ENCODE measurements at places on chromosomes 1 and 21. TPM values are rescaled to one million over a fixed set of nuclear protein-coding genes. Genes with fewer than 3 reads are reported as not detected.

- no peak overlapping the region for H3K4me3 ChIP-seq
- no peaks in the 10 kb centered on the region for H3K4me1 ChIP-seq
- H3K27me3 ChIP-seq: no peaks in the 10 kb centered on the region
- H3K27ac ChIP-seq: no peak overlapping the region
- DNase-seq: no peak
Observed at GRCh38 chr21:29753216-29753615, 186.6 kb downstream of the GRIK1 start.

DNA sequence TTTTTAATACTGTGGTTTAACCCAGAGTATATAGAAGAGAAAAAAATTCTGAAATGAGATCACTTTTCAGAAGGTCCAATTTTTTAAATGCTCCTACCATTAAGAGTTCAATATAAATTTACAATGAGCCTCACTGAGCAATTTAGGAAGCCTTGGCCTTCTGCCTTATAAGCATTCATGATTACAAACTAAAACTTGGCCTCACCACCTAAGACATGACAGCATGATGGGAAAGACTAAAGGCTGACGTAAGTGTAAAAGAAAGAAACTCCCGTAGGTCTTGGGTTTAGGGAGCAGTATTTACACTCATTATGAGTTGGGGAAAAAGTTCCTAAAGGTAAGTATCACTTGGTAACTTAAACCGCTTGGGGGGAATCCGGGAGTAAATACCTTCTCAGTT, 70.7 kb upstream of the ESRRG start:
- no peak for DNase-seq
- H3K27ac ChIP-seq: no peak overlapping the region
- no peaks in the 10 kb centered on the region for H3K36me3 ChIP-seq
- H3K27me3 ChIP-seq: no peaks in the 10 kb centered on the region
- H3K4me3 ChIP-seq: no peak overlapping the region

GRCh38 chr1:94120570-94120901, 412 bp downstream of the ABCA4 start:
- H3K27ac ChIP-seq: no peak overlapping the region
- no peaks in the 10 kb centered on the region for H3K27me3 ChIP-seq
- H3K4me3 ChIP-seq: no peak overlapping the region
- H3K36me3 ChIP-seq: no peaks in the 10 kb centered on the region
- no peak for DNase-seq

The SMPDL3B gene
- total RNA-seq: not detected

The PEX11B gene
- total RNA-seq: 37.7 TPM

The GPR25 gene
- 0.57 TPM for total RNA-seq

The SAMD11 gene
- total RNA-seq: not detected

All from naive thymus-derived CD4-positive, alpha-beta T cell (primary cell).